Neuronal stem cell (in vitro differentiated cells): ENCODE measurements at places on chromosomes 5 and 9.

DNA sequence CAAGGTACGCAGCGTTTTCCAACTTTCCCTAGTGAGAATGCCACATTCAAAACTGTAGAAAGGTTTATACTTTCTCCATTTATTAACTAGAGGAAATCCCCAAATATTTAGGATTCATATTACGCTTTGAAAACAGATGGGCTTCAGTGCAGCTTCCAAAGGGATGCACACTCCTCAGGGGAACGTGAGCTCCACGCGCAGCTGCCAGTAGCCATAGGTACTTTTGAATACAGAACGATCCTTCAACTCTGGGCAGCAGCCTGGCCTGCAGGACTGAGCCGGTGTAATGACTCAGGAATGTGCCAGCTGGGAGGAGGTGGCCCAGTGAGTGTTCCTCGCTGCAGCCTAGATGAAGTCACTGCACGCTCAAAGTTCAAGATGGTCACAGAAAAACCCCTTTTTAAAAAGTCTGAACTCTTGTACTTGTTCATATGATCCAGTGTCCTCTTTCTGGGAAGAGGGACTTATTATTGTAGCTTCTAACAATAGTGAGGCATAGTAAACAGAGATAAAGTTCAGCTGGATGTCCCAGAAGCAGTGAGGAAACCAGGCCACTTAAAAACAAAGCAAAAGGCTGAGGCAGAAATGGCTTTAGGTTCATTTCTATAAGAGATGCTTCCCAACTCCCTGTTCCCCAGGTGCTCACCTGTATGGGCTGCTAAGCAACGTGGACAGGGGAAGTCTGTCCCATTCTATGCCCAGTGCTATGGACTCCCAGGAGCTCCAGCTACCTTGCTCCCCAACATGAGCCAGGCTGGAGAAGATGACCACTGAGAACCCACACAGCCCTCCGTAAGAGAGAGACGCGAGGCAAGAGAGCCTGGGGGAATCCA lies 130.0 kb downstream of the LHFPL2 start:
- DNase-seq = no peak

DNA sequence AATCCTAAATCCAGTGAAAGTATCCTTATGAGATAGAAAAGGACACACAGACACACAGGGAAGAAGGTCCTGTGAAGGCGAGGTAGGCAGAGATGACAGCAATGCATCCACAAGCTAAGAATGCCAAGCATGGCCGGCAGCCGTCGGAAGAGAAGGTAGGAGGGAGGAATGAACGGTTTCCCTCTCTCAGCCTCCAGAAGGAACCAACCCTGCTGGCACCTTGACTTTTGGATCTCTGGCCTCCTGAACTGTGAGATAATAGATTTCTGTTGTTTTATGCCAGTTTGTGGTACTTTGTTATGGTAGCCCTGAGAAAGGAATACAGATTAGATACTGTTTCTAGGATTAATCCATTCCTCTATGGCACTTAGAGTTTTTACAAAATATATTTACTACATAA lies 76.1 kb upstream of the PANK3 start:
- no peak for DNase-seq

DNA sequence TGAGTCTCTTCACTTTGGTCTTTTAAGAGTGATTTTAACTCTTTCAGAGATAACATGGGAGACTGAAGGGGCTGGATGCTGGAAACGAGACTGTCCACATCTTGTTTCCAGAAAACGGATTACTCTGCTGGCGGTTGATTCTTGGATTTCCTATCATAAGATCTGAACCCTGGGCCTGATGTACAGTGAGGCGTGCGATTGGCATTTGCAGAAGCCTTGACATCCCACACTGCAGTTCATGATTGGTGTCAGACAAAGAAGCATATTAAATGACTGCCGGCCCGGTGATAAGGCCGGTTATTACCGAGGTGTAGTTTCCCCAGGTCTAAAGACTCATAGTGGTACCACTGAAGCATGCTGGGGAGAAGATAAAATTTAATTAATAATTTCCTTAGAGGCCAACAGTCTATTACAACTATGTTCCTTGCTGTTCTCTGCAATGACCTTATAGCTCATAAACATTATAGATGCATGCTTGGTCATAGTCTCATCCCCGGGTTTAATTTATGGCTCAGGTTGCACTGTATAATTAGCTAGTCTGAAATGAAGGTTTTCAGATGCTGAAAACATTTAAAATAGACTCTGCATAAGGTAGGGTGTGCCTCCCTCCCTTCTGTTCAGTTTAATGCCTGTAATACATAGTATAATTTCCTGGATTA lies 99.2 kb downstream of the PPP2R2B start:
- no peak for DNase-seq

- DNase-seq = peak; percentile 0
These were observed 100.5 kb downstream of the PSAT1 start for GRCh38 chr9:78397454-78397853.

GRCh38 chr9:33196736-33197135 lies 29.6 kb upstream of the B4GALT1 start:
- DNase-seq = no peak

DNA sequence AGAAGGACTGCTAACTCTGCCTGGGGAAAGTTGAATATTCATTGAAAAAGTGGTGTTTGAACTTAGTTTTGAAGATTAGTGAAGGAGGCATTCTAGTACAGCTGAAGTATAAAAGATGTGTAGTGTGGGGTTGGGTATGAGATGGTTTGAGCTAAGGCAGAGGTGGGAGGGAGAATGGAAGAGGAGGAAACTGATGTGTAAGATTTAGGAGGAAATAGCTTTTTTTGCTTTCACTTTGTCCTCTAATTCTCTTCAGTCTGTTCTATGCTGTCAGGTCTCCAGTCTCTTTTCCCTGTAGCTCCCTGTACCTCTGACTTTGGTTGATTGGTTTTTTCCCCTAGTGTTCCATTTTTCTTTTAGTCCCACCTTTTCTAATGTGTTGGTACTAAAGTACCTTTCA lies 9.0 kb downstream of the CREBRF start:
- no peak for DNase-seq

DNA sequence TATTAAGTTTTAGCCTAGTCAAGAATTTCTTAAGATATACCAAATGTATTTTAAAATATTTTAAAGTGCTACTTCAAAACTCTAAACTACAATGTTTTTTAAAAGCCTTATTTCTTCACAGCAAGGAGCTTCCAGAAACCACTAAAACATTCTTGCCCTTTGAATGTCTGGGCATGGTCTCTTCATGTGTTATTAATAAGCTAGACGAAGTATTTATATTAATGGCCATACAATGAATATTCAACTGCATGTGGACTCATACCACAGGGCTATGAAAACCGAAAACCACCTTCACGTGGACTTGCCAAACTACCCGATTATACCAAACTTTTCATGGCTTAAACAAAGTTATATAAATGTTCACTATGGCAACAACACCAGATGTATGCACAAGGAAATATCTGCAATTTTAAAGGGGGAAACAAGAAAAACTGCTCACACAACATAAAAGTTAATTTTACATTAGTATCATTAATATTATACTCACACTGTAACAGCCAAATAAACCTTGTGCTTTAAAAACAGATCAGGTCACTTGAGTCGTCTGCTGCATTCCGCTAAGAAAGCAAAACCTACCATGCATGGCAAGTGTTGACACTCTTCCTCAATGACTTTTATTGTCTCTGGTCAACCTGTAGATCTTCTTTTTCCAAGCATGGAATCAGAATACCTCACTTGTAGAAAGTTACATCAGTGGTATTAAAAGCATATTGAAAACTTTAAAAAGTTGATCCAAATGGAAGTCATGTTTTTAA lies 246.3 kb downstream of the BNC2 start:
- no peak for DNase-seq

- DNase-seq = no peak
These were observed 81.0 kb downstream of the DAPK1 start for GRCh38 chr9:87578625-87579024.

DNA sequence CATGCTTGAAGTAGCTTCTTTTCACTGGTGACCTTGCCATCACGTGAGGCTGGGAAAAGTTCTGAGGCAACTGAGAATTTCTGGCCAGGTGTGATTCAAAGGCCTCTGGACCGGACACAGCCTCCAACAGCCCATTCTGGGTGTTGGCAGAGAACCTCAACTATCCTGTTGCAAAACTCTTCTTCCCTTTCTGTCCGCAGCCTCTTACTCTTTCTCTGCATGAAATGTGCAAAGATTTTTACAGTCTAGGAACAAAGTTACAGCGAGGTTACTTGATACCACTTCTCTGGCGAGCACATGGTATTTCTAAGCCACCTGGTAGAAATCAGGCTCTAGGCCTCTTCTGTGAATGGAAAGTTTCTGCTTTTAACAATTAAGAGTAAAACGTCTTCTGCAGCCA lies 79.2 kb downstream of the FREM1 start:
- no peak for DNase-seq

- DNase-seq = no peak
These were observed 213.5 kb downstream of the FANCC start for GRCh38 chr9:95103871-95104580.

- DNase-seq = no peak
These were observed 119.8 kb downstream of the LPAR1 start for GRCh38 chr9:110918316-110919049.

DNA sequence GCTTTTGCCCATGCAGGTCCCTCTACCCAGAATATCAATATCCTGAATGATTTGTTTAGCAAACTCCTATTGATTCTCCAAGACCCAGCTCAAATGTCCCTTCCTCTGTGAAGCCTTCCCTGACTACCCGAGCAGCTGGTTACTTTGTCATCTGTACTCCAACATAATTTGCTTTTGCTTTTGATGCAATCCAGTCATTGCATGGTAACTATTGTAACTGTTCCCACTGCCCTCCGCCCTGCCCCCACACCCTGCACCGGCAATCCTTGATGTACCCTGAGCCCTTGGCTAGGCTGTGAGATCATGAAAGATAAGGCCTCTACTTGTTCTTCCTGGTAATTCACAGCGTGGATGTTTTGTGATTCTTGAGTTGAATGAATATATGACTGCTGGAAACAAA lies 119.9 kb upstream of the BOD1 start:
- no peak for DNase-seq

DNA sequence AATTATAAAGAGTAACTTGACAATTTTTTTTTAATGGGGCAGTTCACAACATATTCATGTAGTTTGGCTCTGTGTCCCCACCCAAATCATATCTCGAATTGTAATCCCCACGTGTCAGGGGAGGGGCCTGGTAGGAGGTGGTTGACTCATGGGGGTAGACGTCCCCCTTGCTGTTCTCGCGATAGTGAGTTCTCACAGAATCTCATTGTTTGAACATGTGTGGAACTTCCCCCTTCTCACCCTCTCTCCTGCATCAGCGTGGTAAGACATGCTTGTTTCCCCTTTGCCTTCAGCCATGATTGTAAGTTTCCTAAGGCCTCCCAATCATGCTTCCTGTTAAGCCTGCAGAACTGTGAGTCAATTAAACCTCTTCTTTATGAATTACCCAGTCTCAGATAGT lies 40.7 kb downstream of the FBXW11 start:
- no peak for DNase-seq
